CD8-positive, alpha-beta memory T cell (primary cell): ENCODE measurements at places on chromosomes 12 and 14. TPM values are rescaled to one million over a fixed set of nuclear protein-coding genes. Genes with fewer than 3 reads are reported as not detected.

DNA sequence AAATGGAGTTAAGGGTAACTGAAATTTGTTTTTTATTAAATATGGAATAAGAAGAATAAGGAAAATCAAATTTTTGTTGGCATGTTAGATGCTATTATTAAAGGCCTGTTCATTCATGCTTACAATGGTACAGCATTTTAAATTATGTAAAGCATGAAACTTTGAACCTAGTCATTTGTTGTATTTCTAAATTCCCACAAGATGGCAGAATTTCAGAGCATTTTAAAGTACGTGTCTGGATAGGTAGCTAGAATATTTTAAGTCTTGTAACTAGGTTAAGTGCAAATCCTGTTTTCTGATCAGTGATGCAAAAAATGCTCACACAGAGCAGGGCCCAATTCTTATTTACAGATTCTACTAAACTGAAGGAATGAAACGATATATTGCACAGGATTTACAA lies 585.6 kb upstream of the MIS18BP1 start:
- no peak for DNase-seq

DNA sequence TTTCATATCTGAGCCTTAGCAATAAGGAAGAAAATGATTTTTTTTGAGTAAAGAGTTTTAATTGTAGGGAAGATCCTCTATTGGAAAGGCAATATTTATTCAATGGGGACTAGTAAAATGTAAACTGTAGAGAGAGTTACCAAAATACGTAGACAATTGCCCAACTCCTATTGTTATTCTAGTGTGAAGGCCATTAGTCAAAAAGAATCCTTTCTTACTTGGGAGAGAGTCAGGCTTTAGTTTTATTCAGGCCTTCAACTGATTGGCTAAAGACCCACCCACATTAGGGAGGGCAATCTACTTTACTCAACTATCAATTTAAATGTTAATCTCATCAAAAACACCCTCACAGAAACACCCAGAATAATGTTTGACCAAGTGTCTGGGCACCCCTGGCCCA lies 485.8 kb upstream of the ATXN7L3B start:
- DNase-seq, result no peak

P2RX2 gene
- not detected for total RNA-seq

DNA sequence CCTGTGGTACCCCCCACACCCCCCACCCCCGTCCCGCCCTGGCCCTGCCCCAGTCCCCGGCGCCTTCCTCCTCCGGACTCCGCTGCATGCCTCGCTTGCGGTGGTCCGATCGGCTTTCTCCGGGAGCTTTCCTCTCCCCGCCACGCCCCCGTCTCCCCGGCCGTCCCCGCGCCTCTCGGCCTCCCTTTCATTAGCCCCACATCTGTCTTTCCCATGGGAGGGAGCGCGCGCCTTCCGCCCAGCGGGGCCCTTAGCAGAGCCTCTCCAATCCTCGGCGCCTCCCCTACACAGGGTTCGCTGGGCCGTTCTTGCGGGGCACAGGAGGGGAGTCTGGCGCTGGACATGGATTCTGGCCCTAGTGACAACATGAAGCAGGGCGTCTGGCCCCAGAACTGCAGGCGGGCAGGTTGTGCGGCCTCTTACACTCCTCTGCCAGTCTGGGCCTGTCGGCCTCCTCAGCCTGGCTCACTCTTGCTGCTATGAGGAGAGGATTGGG lies 1.5 kb upstream of the EFS start:
- peak; percentile 23 for DNase-seq

DNA sequence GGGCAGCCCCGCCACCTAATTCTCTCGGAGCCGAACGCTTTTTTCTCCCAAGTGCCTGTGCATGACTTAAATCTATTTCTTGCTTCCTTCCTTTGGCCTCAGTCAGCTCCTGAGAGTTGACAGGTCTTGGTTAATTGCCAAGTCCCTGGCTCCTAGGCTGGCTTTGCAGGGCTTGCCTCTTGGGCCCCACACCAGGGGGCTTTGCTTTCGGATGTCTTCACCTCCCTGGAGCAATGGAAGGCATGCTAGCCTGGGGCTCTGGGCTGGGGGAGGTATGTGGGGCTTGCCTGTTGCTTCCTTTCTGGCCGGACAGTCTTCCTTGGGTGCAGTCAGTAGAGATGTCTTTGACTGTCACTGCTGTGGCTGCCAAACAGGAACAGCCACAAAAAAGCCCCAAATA lies 2.2 kb upstream of the KRT80 start:
- DNase-seq, result no peak

- no peak for DNase-seq
Observed at GRCh38 chr12:2325519-2325918, 272.7 kb downstream of the CACNA1C start.

DNA sequence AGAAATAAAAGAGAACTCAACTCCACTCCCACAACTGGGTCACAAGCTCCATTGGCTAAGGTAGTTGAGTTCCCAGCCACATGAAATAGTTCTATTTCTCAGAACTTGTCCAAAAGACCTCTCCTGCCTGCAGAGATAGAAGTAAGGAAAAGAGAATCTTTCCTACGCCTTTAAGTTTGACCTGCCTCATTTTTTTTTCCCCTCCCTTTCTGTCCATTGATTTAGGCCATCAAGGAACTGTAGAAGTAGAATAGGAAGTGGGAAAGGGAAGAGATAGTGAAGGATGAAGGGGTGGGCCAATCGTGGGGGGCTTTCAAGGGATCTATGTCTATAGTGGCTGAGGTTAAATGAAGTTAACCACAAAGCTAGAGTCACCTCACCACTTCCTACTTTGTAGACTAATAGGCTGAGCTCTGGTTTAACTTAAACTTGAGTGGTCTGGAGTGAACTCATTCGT lies 13.9 kb upstream of the NUDT4 start:
- DNase-seq, result no peak

- no peak for DNase-seq
Observed at GRCh38 chr14:52266782-52267181, 716 bp upstream of the PTGDR start.
